Testis (tissue), 5 donors: ENCODE measurements at places on chromosomes 5 and 9.

DNA sequence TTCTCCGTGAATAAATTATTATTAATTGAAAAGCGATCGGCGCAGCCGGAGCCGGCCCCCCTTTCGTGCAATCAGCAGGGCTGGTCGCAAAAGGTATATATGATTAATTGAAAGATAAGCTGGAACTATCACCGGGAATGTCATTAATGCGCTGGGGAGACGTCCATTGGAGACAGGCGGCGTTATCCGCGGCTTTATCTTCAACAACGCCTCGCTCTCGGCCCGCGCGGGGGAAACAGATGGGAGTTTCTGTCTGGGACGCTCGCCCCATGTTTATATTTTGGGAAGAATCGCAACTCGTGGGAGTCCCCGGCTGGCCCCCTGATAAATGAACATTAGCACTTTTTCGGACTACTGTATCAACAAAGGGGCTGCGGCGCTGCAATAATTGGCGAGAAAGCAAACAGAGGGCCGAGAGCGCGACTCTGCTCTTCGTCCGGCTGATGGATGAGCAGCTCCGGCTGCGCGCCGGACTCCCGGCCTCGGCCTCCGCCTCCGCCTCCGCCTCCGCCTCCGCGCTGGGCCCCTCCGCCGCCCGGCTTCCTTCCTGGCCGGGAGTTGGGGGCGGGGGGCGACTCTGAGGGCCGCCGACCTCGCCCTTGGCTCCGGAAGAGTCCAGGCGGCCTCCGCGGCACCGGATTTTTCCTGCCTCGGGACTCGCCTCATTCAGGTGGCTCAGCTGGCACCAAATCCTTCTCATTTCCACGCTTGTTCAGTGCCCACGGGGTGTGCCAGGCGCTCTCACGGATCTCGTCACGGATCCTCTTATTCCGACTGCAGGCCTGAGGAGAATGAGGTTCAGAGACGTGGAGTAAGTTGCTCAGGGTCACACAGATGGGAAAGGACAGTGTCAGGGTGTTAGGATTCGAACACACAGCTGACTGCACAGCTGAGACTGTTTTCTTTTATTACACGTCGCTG is 3.6 kb upstream of the NKX2-5 start:
- DNase-seq: no peak

GRCh38 chr5:174430940-174431339 is 293.4 kb upstream of the MSX2 start:
- no peak for DNase-seq

DNA sequence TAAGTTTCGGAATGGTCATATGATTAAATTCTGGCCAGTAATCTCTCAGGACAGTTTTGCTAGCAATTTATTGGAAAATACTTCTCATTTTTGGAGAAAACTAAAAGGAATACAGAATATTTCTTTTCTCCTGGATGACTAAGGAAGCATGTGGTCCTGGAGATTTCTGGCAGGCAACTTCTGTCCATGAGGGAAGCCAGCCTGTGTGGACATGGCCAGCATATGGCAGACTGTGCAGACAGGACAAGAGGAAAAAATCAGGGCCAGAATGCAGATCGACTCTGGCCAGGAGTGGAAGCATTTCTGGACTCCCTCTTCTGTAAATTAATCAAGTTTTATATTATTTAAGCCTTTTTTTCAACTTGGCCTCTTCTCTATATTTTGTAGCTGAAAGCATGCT is 100.4 kb upstream of the CDH18 start:
- DNase-seq: no peak

GRCh38 chr5:129963359-129963758 is 59.1 kb downstream of the CHSY3 start:
- no peak for DNase-seq

GRCh38 chr5:21784487-21784886 is 1068.7 kb downstream of the CDH12 start:
- DNase-seq: no peak

DNA sequence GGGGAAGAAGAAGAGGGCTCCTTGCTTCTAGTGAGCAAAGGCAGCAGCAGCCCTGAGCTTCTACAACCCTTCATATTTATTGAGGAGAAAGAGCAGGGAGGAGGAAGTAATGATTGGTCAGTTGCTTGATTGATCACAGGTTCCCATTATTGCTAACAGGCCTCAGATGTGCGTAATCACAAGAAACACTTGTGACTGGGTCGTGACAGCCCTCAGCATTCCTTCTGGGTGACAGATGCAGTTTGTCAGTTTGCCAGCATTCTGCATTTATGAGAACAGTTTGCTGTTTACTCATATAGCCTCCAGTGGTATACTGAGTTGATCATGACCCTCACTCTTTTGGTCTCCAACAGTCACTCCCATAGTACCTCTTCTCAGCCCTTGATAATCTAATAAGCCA is 111.5 kb upstream of the TNC start:
- DNase-seq: no peak

DNA sequence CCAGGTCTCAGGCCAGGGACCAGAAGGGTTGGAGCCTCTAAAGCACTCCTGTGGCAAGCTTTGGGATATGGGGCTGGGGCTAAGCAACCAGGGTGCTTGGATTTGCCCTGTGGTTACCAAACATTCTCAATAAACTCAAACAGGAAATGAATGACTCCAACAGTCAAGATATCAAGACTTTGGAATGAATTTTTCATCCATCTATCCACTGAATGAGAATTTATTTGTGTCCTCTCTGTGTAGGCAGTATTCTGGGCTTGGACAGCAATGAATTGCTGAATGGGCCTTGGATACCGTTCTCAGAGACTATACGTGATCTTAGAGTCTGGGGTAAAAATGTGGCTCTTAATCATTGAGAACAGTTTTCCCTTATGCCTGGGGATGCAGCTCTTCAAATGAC is 212.5 kb downstream of the DAB2IP start:
- no peak for DNase-seq

- no peak for DNase-seq
Measured at GRCh38 chr5:66892716-66893115, 296.5 kb downstream of the MAST4 start.

GRCh38 chr9:34413231-34413852 is 36.6 kb upstream of the MYORG start:
- DNase-seq: peak; percentile 48

DNA sequence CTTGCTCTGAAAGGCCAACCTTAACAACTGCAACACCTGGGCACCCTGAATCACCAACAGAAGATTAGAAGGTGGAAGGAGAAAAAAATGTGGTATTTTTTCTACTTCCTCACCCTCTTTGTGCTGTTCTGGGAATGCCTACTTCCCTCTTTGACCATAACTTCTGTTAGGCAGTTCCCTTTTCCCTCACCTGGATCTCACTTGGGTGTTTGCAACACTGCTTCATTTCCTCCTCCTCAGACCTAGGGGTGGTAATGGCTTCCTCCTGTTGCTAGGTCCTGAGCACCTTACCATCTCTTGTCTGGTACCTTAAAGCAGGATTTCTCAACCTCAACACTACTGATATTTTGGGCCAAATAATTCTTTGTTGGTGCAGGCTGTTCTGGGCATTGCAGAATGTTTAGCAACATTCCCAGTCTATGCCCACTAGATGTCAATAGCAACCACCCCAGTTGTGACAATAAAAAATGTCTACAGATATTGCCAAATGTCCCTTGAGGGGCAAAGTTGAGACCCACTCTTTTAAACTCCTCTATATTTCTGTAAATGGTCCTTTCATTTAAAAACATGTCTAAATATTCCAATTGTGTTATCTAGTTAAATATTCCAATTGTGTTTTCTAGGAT is 300.0 kb upstream of the VLDLR start:
- DNase-seq: no peak

GRCh38 chr5:21159510-21160059 is 1171.6 kb upstream of the CDH18 start:
- no peak for DNase-seq

- peak; percentile 18 for DNase-seq
Measured at GRCh38 chr9:22052376-22052945, 43.4 kb upstream of the CDKN2B start.

- no peak for DNase-seq
Measured at GRCh38 chr5:124783794-124784193, 37.4 kb upstream of the ZNF608 start.

DNA sequence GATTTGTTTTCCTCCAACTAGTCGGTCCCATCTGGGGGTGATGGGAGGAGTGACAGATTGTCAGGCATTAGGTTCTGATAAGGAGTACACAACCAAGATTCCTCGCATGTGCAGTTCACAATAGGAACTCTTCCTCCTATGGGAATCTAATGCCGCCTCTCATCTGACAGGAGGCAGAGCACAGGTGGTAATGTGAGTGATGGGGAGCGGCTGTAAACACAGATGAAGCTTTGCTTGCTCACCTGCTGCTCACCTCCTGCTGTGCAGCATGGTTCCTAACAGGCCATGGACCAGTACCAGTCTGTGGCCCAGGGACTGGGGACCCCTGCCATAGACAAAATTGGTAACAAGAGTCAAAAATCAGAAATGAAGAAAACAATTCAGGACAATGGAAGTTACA is 173.3 kb upstream of the HMHB1 start:
- DNase-seq: no peak

GRCh38 chr5:97194366-97194765 is 11.3 kb upstream of the RIOK2 start:
- no peak for DNase-seq

GRCh38 chr5:88826646-88827585 is 56.1 kb downstream of the MEF2C start:
- DNase-seq: peak; percentile 60

DNA sequence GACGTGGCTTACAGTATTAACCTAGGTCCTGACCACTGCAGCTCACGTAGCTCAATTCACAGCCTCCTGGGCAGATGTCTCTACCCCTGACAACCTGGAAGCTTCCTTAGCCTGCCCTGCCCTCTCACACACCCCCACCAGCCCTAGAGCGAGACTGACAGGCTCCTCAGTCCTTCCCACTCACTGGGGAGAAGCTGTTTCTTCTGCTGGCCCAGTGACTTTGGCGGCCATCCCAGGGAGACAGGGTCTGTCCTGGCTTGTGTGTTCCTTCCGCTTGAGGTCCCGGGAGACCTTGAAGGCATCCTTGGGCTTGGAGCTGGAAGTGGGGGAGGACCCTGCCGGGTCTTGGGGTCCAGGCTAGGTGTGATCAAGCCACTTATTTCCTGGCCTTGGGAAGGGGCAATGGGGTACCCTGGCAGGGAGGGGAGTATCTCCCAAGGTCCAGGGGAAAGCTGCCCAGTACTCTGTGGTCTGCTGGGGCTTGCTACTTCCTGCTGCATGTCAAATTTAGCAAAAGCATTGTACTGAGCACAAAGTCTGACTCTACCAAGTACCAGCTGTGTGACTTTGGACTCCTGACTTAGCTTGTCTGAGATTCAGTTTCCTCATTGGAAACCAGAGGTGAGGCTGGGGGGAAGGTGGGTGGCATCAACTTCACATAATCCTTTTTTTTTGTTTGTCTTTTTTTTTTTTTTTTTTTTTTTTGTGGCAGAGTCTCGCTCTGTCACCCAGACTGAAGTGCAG is 1.9 kb downstream of the MIGA2 start:
- peak; percentile 54 for DNase-seq

DNA sequence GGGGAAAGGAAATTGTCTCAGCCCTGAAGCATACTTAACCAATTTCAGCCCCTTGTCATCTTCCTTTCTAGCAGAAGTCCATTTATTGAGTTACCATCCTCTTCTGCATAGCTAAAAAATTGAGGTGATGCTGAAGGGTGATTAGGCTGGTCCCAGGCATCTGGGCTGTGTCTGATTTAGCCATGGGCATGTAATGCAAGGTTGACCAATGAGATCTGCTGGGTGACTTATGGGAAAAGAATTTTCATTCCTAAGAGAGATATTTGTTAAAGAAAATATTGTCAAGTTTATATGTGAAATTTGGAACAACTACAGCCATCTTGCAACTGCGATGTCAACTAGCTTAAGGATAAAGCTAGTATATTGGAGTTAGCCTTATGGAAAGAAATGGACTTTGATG is 5.1 kb downstream of the ITGA2 start:
- no peak for DNase-seq

DNA sequence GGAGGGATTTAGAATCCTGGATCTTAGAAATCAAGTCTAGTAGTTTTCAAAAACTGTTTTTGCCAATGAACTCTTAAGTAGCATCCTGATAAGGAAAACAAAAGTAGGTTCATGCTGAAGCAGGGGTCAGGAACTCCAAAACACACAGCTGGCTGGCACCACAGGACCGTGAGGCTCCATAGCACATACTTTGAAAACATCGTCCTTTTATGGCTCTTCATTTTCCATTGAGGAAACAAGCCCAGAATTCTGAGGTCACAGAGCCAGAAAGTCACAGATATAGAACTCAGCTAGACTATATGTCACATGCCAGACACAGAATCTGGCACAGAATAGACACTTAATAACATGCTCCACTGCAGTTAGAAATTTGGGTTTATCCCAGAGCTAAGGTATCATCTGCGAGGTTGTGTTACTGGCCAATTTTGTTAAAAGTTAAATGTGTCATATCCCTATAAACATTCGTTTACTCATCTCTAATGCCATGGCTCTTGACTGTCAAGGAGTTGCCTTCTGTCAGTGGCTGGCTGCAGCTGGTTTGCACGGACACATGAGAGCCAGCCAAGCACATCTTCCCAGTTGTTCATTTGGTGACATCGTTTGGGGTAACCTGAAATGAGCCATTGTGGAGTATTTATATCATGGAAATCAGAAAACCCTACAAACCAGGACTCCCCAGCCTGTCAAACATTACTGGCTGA is 58.8 kb downstream of the FAM78A start:
- DNase-seq: no peak

DNA sequence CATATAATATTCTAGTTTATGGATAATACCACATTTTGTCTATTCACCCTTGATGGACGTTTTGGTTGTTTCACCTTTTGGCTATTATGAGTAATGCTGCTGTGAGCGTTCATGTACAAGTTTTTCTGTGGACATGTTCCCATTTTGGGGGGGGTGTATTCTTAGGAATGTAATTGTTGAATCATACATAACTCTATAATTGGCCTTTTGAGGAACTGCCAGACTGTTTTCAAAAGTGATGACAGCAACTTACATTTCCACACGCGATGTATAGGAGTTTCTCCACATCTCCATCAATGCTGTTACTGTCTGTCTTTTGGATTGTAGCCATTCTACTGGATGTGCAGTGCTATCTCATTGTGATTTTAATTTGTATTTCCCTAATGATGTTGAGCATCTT is 69.8 kb downstream of the SLC46A2 start:
- DNase-seq: no peak

GRCh38 chr5:41793141-41793770 is 77.0 kb downstream of the OXCT1 start:
- no peak for DNase-seq

DNA sequence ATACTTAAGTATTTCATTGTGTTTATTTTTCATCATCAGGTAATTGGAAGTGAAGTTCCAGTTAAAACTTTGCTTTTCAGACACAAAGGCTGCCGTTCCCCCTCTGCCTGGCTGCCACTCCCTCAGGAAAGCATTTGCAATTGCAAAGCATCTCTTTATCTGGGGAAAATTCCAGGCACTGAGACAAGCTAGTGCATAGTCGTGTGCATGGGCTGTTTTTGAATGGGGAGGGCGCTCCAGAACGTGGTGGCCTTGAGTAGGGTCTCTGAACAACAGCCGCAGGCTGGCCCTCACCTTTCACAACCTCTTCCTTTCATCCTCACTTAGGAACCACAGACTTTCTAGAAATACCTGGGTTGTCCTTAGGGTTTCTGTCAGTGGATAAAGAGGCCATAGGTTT is 285.1 kb upstream of the ADAMTS16 start:
- DNase-seq: no peak
